ENCODE measurements at places on chromosomes 12 and 14.

- no peak for DNase-seq
These were observed 255.8 kb upstream of the CRY1 start for GRCh38 chr12:107349008-107349747.

- no peak for DNase-seq
These were observed 575.0 kb downstream of the PRKD1 start for GRCh38 chr14:29352706-29353080.

DNA sequence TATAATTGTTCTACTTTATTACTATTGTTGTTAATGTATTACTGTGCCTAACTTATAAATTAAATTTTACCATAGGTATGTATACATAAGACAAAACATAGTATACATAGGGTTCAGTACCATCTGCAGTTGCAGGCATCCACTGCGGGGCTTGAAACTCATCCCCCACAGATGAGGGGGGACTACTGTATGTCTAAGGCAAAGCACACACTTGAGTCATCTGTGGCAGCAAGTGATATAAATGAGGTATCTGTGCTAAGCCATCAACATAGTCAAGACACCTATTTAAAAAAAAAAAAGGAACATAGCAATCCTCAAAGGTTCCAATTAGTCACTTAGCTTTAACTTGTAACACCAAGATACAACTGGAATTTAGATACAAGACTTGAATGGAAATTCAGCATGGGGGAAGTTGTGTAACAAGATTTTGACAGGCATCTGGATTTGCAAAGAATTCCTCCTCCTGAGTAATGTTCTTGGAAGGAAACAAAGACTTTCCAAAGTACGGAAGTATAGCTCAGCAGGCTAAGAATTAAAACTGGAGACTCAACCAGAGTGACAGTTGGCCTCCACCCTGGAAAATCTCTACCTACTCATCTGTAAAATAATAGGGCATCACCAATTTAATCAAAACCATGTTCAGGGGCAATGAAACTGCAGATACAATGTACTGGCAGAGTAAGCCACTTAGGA lies 14.9 kb downstream of the DCAF5 start:
- no peak for DNase-seq

DNA sequence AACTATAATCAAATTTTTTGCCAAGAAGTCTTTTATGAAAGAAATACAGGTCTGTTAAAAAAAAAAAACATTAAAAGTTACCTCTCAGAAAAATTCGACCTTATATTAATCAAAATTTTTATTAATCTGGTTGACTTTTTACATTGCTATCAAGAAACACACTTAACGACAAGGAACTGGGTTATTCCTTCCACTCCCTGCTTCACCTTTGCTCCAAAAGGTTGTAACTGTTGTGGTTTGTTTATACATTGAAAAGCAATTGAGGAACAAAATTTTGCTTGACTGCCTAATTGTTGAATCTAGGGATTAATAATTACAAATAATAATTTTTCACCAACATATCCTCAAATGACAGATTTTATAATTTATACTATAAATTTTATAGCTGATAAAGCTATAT lies 28.4 kb downstream of the TSPAN8 start:
- DNase-seq, result no peak

DNA sequence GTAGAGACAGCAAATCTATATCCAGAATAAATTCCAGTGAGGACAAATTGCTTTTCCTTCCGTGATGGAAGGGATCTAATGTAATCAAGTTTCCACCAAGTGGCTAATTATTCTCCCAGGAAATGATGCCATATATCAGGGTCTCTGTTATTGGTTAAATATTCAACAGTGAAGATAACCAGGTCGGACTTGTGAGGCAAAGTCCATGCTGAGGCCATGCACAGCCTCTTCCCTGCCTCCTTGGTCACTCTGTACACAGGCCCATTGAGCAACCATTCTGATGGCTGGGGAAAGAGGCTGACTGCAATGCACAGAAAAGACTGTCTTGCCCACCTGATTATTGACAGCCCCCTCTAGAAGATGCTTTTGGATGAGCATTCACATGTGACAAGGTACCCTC lies 90.1 kb downstream of the TNFAIP2 start:
- DNase-seq, result no peak

- no peak for DNase-seq
These were observed 70.8 kb upstream of the TMCC3 start for GRCh38 chr12:94721173-94721572.

- DNase-seq, result no peak
These were observed 4.6 kb downstream of the CLMN start for GRCh38 chr14:95315156-95315555.

DNA sequence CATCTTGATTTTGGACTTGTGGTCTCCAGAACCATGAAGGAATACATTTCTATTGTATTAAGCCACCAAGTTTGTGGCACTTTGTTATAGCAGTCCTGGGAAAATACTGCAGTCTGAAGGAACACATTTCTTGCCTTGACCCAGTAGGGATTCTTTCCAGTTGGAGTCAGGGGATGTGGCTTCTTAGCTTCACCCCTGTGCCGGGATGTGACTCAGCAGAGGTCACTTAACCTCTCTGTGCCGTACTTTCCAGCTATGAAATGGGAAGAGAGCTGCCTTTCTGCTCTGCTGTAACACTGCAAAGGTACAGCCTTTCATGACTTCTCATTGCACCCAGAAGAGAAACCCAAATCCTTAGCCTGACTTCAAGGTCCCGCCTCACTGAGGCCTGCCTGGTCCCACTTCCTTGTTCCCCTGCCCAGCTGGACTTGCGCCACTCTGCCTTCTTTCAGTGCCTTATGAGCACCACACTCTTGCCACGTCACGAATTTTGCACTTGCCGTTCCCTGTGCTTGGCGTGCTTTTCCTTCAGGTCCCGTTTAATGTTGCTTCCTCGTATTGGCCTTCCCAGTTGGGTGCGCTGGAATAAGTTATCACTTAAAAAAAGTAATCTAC lies 24.2 kb downstream of the CHST11 start:
- DNase-seq, result no peak

DNA sequence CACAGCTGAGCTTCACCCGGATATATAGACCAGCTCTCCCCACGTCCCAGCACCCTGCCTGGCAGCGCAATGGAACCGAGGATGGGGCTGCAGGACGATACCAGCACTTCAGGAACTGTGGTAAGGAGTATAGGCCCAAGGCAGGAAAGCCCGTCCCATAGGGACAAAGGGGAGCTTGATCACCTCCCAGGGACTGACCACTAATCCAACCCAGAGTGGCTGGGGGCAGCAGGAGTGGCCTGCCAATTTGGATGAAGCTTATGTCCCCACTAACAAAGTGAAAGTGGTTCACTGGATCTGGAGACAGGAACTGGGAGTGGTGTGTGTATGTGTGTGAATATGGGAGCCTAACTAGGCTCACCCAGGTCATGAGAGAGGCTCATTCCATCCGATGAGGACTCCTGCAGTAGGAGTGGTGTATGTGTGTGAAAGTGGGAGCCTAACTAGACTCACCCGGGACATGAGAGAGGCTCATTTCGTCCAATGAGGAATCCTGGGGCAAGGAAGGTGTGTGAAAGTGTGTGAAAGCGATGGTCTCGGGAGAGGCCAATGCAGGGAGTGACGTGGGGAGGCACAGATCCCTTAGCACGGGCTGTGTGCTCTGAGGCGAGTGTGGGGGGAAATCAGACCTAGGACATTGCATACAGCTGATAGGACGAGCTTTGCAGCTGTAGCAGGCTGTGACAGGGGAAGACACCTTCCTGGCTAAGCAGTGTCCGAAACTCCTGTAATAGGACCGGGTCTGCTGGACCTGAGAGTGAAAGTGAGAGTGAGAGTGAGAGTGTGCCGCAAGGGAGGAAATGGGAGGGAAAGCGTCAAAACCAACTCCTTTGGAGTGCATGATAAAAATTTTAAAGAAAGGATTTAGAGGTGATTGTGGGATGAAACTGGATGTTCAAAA lies 25.7 kb downstream of the KLRK1 start:
- no peak for DNase-seq

DNA sequence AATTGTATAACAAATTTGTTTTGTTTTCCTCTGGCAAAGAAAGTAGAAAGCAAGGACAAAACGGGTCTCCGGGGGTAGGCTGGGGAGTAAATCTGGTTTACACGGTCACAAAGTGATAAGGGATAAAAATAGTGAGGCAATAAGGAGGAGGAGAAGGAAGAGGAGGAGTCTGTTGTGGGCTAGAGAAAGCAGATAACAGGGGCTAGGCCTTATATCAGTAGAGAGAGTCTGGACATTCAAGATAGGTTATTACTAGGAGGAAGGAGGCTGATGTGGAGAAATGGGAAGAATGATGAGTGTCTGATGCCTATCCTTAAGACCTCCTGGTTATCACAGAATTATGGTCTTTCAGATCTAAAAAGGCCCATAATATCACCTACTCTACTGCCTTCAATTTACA lies 83.2 kb upstream of the SSTR1 start:
- no peak for DNase-seq

DNA sequence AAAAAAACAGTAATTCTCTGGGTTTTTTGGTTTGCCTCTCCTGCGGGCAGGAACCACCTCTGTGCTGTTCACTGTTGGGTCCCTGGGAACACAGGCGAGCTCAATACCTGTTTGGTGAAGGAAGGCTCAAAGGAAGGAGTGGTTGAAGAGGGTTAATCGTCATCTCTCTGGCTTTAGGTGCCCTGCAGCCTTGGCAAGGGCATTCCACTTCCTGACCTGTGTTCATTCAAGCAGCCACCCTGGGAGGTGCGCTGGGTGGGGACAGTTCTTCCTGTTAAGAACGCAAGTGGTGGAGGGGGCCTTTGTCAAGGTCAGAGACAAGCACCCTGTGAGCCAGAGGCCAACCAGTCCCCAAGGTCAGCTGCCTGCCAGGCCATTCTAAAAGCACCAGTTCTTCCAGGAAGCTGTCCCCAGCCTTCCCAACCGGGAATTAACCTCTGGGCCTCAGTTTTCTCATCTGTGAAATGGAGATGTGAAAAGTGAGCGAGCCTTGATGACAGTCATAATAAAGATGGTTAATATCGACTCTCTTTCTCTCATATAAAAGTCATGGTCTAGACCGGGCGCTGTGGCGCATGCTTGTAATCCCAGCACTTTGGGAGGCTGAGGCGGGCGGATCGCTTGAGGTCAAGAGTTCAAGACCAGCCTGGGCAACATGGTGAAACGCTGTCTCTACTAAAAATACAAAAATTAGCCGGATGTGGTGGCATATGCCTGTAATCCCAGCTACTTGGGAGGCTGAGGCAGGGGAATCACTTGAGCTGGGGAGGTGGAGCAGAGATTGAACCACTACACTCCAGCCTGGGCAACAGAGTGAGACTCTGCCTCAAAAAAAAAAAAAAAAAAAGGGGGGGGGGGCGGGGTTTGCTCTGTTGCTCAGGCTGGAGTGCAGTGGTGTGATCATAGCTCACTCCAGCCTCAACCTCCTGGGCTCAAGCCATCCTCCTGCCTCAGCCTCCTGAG lies 6.1 kb downstream of the RHOF start:
- peak; percentile 49 for DNase-seq

DNA sequence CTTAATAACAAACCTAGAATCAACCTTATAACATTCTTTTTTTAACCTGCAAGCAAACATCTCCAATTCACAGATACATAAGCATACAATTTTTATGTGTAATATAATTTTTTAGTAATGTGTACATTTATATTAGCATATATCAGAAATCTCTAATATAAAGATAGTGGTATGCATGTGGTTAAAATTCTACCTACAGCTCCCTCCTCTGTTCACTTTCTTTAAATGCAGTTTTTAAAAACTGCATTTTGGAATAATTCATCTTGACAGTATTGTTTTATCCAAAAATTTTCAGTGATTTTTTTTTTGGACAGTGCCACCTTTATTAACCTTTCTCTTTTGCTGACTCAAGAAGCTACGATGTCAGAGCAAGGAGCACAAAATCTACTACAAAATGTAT lies 13.2 kb upstream of the RXYLT1 start:
- no peak for DNase-seq

GRCh38 chr12:25592725-25593495 lies 39.8 kb upstream of the LMNTD1 start:
- DNase-seq, result no peak

GRCh38 chr12:110853836-110854235 lies 7.0 kb downstream of the CCDC63 start:
- no peak for DNase-seq

DNA sequence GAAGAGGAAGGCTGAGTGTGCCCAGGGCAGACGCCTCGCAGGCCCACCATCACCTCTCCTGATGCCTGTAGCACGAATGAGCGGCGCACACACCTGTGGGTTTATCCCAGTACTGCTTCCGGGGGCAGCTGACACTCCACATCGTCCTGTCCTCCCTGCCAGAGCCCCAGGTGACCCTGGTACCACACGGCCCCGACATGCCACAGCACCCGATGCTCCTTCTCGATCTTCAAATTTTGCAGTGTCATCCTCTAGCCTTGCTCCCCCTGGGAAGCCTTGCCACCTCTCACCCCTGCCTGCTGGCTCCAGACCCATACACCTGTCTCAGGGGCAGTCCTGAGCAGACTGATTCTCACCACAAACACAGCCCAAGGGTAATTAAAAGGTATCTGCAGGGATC lies 40.6 kb downstream of the ANO2 start:
- DNase-seq, result no peak

DNA sequence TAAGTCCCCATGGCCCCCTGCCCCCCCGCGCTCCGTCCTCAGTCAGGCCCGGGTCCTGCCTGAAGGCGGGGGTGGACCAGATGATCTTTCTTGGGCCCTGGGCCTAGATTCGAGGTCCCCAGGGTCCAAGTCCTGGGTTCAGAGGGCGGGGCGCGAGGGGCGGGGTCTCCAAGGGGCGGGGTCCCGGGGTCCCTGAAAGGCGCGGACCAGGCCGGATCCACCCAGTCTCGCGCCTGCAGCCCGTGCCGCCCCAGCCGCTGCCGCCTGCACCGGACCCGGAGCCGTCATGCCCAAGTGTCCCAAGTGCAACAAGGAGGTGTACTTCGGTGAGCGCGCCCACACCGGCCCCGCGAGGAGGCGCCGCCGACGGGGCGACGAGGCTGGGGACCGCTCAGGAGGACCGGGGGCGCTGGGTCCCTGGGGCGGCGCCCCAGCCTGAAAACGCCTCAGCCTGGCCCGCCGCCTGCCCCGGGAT lies 325 bp downstream of the CRIP1 start:
- peak; percentile 68 for DNase-seq

DNA sequence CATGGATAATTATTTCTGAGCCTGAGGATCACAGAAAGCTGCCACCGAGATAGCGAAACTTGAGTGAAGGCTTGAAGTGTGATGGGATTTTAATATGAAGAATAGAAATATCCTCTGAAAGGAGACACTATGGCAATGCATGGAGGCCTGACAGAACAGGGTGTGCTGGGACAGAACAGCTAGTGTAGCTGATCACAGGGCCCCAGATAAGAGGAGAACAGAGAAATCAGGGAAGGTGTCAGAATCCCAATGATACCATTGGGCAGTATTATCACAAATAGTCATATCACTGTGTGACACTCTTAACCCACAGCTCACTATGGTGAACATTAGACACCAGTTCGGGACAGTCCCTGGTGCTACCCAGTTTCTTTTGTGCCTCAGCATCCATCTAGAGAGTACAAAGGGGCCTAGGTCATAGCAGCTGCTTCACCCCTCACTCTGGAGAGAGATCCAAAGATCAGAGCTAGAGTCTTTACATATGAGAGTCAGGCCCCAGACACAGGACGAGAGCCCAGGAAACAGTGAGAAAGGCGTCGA lies 506 bp upstream of the OR10P1 start:
- DNase-seq, result no peak

- DNase-seq, result no peak
These were observed 7.5 kb upstream of the KLRK1 start for GRCh38 chr12:10397296-10397695.

All from effector memory CD8-positive, alpha-beta T cell (primary cell).